Right atrium auricular region (tissue), 2 donors: ENCODE measurements at places on chromosomes 11 and 22. TPM values are rescaled to one million over a fixed set of nuclear protein-coding genes. Genes with fewer than 3 reads are reported as not detected.

Gene DEUP1
- total RNA-seq, result not detected

Gene OR51B5
- not detected for total RNA-seq

Gene TENM4
- total RNA-seq, result 0.30 TPM

Gene BACE1
- 20.3 TPM for total RNA-seq

Gene TBX10
- total RNA-seq, result not detected

Gene C1QTNF5
- 41.4 TPM for total RNA-seq

Gene HIC2
- 1.8 TPM for total RNA-seq

Gene TRIM48
- total RNA-seq, result not detected

GRCh38 chr11:108511851-108512474 lies 13.8 kb upstream of the POGLUT3 start:
- H3K27ac ChIP-seq, result no peak overlapping the region
- no peaks in the 10 kb centered on the region for H3K36me3 ChIP-seq
- no peaks in the 10 kb centered on the region for H3K27me3 ChIP-seq
- H3K4me3 ChIP-seq, result no peak overlapping the region
- no peaks in the 10 kb centered on the region for H3K4me1 ChIP-seq

GRCh38 chr11:72821920-72822799 lies 7.9 kb downstream of the ATG16L2 start:
- H3K27ac ChIP-seq, result peak overlapping the region; percentile 80
- peak overlapping the region; percentile 60 for H3K4me3 ChIP-seq
- DNase-seq, result peak; percentile 80
- peaks cover 18% of the 10 kb centered on the region for H3K4me1 ChIP-seq
- peaks cover 21% of the 10 kb centered on the region for H3K36me3 ChIP-seq

GRCh38 chr11:87454241-87454640 lies 416.5 kb downstream of the TMEM135 start:
- H3K36me3 ChIP-seq, result no peaks in the 10 kb centered on the region
- H3K4me1 ChIP-seq, result no peaks in the 10 kb centered on the region
- H3K27me3 ChIP-seq, result no peaks in the 10 kb centered on the region
- DNase-seq, result no peak

DNA sequence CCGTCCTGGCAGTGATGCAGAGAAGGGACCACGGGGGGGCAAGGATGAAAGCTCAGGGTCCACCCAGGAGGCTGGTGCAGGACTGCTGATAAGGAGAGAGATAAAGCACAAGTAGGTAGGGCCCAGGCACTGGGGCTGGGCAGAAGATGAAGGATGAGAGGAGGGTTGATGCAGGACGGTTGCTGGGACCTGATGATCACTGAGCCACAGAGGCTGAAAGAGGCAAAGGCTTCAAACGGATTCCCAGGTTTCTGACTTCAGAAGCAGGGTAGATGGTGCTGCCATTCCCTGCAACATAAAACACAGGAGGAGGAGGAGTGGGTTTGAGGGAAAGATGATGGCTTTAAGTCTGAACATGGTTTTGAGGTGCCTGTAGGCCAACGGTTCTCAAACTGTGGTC lies 148.5 kb downstream of the TTC17 start:
- no peak overlapping the region for H3K4me3 ChIP-seq
- H3K27me3 ChIP-seq, result no peaks in the 10 kb centered on the region
- H3K4me1 ChIP-seq, result no peaks in the 10 kb centered on the region
- peak; percentile 53 for DNase-seq
- H3K36me3 ChIP-seq, result no peaks in the 10 kb centered on the region

- H3K27me3 ChIP-seq, result no peaks in the 10 kb centered on the region
- DNase-seq, result no peak
- no peaks in the 10 kb centered on the region for H3K4me1 ChIP-seq
- H3K27ac ChIP-seq, result no peak overlapping the region
Observed at GRCh38 chr22:18962308-18962635, 26.2 kb upstream of the PRODH start.

- no peaks in the 10 kb centered on the region for H3K36me3 ChIP-seq
- H3K27ac ChIP-seq, result no peak overlapping the region
- H3K4me1 ChIP-seq, result no peaks in the 10 kb centered on the region
- H3K27me3 ChIP-seq, result no peaks in the 10 kb centered on the region
- H3K4me3 ChIP-seq, result no peak overlapping the region
- DNase-seq, result no peak
Observed at GRCh38 chr11:88405853-88406252, 68.3 kb upstream of the CTSC start.

- no peaks in the 10 kb centered on the region for H3K27me3 ChIP-seq
- DNase-seq, result no peak
- H3K27ac ChIP-seq, result no peak overlapping the region
- H3K4me3 ChIP-seq, result no peak overlapping the region
- no peaks in the 10 kb centered on the region for H3K36me3 ChIP-seq
Observed at GRCh38 chr11:124301548-124301947, 12.2 kb downstream of the OR8D1 start.

GRCh38 chr22:29334696-29335344 lies 19.3 kb upstream of the RASL10A start:
- H3K27ac ChIP-seq, result no peak overlapping the region
- H3K27me3 ChIP-seq, result no peaks in the 10 kb centered on the region
- no peak for DNase-seq
- no peaks in the 10 kb centered on the region for H3K4me1 ChIP-seq
- H3K36me3 ChIP-seq, result peaks cover 66% of the 10 kb centered on the region

- H3K4me1 ChIP-seq, result peaks cover 26% of the 10 kb centered on the region
- no peaks in the 10 kb centered on the region for H3K36me3 ChIP-seq
- no peak for DNase-seq
- H3K27me3 ChIP-seq, result no peaks in the 10 kb centered on the region
- H3K27ac ChIP-seq, result peak overlapping the region; percentile 44
Observed at GRCh38 chr11:130550984-130551383, 102.5 kb downstream of the ADAMTS15 start.

- H3K27ac ChIP-seq, result no peak overlapping the region
- no peaks in the 10 kb centered on the region for H3K4me1 ChIP-seq
- H3K36me3 ChIP-seq, result no peaks in the 10 kb centered on the region
- H3K27me3 ChIP-seq, result no peaks in the 10 kb centered on the region
- H3K4me3 ChIP-seq, result no peak overlapping the region
- no peak for DNase-seq
Observed at GRCh38 chr11:75955443-75955842, 140.4 kb downstream of the UVRAG start.
